ENCODE measurements at places on chromosomes 1 and 21.

- no peak for DNase-seq
Measured at GRCh38 chr1:109592916-109593315, 26.5 kb downstream of the GNAT2 start.

DNA sequence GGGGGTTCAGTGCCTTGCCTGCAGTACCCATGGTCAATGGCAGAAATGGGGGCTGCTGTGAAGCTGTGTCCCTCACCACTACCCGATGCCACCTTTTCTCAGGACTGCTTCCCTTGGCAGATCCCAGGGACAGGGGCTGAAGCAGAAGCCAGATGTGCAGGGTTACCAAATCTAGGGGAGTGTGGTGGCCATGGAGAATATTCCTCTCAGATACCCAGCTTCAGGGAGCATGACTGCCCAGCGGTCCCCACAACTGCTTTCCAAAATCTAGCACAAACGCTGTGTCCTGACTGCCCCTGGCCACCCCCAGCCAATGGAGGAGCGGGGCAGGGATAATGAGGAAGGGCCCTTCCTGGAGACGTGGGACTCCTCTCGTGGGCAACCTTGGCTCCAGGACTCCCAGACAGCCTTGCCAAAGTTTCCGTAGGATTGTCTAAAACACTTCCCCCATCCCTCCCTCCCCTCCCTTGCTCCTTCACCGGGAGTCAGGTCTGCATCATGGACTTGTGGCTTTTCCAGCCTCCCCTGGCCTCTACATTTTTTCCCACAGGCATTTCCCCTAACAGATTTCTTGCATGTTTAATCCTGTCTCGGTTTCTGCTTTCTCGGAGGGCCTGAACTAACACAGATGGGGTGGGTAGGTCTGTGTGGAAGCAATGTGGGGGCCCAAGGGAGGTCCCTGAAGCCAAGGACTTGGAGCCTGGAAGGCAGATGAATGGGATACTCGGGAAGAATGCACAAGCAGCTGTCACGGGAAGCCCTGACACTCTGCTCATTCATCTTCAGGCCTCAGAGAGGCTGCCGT is 80.5 kb downstream of the OMA1 start:
- no peak for DNase-seq

DNA sequence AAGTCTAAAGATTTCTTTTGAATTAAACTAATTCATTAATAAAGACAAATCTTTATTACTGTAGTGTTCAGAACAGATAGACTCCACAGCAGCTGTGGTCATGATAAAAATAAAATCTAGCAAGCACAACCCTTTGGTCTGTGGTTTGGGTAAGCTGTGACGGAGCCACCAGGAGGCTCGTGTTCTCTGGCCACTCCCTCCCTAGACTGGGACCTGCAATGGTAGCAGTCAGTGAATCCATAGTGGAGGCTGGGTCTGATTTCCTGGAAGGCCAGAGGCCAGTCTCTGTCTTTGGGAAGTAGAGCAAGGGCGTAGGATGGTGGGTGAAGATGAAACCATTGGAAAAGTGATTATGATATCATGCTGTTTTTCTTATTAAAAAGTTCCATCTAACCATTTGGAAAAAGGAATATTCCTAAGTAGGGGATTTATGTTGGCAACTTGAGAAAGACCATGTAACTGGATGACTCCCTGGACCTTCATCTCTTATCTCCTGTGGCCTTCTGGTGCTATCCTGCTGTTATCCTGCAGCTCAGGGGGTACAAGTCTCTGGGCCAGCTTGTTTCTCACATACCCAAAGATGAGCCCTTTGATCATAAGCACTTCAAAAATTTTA is 39.0 kb downstream of the TENT5C start:
- DNase-seq = no peak

DNA sequence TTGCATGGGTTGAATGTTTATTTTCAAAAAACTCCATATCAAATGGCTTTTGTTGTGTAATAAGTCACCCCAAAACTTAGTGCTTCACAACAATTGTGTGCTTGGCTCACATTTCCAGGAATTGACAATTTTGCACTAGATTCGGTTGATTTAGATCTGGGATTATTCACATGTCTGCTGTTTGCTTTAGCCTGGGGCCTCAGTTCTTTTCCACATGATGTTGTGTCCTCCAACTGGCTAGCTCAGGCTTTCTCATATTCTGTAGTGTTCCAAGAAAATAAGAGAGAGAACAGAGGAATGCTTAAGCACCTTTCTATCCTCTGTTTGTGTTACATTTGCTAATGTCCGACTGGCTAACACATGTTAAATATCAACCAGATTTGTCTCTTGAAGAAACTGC is 281.5 kb upstream of the ADGRL4 start:
- DNase-seq = no peak

- no peak for DNase-seq
Measured at GRCh38 chr21:31594726-31595125, 64.8 kb upstream of the SOD1 start.

- DNase-seq = no peak
Measured at GRCh38 chr1:231355171-231355570, 17.1 kb downstream of the SPRTN start.

- no peak for DNase-seq
Measured at GRCh38 chr21:41897700-41898099, 18.6 kb upstream of the PRDM15 start.

- no peak for DNase-seq
Measured at GRCh38 chr1:82392513-82392912, 591.8 kb downstream of the ADGRL2 start.
